IMR-90 (cell line): ENCODE measurements at places on chromosomes 1 and 21.

DNA sequence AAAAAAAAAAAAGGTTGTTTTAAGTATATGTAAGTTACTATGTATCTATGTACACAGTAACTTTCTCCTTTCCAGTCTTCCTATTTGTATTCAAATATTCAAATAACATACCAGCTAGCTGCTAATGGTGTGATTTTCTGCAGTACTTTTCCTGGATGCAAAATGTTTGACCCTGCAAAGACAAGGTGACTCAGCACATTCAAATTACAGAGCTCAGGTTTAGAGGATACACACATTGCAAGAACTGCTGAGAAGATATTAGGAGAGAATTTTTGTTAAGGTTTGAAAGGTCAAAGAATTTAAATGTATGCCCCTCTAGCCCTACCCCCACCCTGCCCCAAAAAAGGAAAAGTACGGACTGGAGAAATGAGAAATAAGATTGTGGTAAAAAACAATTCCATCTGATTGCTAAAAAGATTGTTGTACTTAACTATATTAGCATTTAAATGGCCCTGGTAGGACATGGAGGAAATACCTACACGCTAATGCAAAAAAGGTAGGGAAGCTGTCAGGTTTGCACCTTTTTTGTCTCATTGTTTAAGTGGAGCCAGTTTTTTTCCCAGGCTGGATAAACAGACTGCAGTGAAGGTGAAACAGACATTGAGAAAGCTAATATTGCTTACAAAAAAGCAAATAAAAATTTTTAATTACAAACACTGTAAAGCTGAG is 45.6 kb downstream of the ZNF281 start:
- H3K27ac ChIP-seq, result no peak overlapping the region
- H3K27me3 ChIP-seq, result no peaks in the 10 kb centered on the region
- H3K4me3 ChIP-seq, result no peak overlapping the region

- no peaks in the 10 kb centered on the region for H3K36me3 ChIP-seq
- no peaks in the 10 kb centered on the region for H3K27me3 ChIP-seq
- no peak overlapping the region for H3K4me3 ChIP-seq
- H3K27ac ChIP-seq, result no peak overlapping the region
- H3K4me1 ChIP-seq, result no peaks in the 10 kb centered on the region
- no peak for DNase-seq
Observed at GRCh38 chr1:52834798-52835197, 7.8 kb upstream of the ZYG11A start.

GRCh38 chr21:39317134-39318090 is 4.0 kb upstream of the BRWD1 start:
- H3K36me3 ChIP-seq, result no peaks in the 10 kb centered on the region
- H3K4me3 ChIP-seq, result no peak overlapping the region
- H3K27me3 ChIP-seq, result no peaks in the 10 kb centered on the region
- H3K27ac ChIP-seq, result no peak overlapping the region
- DNase-seq, result no peak

- no peak overlapping the region for H3K4me3 ChIP-seq
- no peaks in the 10 kb centered on the region for H3K36me3 ChIP-seq
- H3K27ac ChIP-seq, result no peak overlapping the region
- no peaks in the 10 kb centered on the region for H3K27me3 ChIP-seq
Observed at GRCh38 chr21:46622226-46622625, 13.2 kb upstream of the PRMT2 start.

DNA sequence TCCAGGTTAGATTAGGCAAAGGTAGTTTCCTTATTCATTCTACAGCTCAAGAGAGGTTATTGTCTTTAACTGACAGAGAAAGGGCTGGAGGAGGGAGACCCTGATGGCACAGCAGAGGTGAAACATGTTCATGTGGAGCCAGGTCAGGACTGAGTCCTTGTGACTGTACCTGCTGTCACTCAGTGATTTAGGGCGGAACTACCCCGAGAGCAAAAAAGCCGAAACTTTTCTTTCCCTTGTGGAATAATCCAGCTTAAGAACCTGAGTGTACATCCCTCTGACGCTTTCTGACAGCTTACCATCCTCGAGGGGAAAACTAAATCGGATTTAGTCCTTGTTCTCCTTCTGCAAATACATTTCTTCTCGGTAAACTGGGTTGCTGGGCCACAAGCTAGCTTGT is 273.2 kb downstream of the BACH1 start:
- no peak overlapping the region for H3K4me3 ChIP-seq
- H3K27me3 ChIP-seq, result no peaks in the 10 kb centered on the region
- H3K36me3 ChIP-seq, result no peaks in the 10 kb centered on the region; the same call in 1 of the 2 replicates
- no peak overlapping the region for H3K27ac ChIP-seq

GRCh38 chr1:63034256-63034655 is 250.3 kb downstream of the ATG4C start:
- no peak overlapping the region for H3K27ac ChIP-seq
- no peaks in the 10 kb centered on the region for H3K36me3 ChIP-seq
- no peak for DNase-seq
- H3K4me1 ChIP-seq, result no peaks in the 10 kb centered on the region

- no peaks in the 10 kb centered on the region for H3K27me3 ChIP-seq
- no peak overlapping the region for H3K27ac ChIP-seq
- H3K4me1 ChIP-seq, result peaks cover 11% of the 10 kb centered on the region
- DNase-seq, result no peak
Observed at GRCh38 chr1:228401782-228402640, 4.6 kb downstream of the TRIM11 start.

GRCh38 chr1:37817481-37817880 is 9.5 kb upstream of the YRDC start:
- peaks cover 3% of the 10 kb centered on the region; the same call in 1 of the 2 replicates for H3K4me1 ChIP-seq
- no peak overlapping the region for H3K27ac ChIP-seq
- no peak overlapping the region for H3K4me3 ChIP-seq
- H3K27me3 ChIP-seq, result no peaks in the 10 kb centered on the region
- peaks cover 39% of the 10 kb centered on the region for H3K36me3 ChIP-seq

GRCh38 chr1:241834733-241835377 is 13.1 kb upstream of the EXO1 start:
- peaks cover 11% of the 10 kb centered on the region for H3K4me1 ChIP-seq
- H3K27me3 ChIP-seq, result no peaks in the 10 kb centered on the region
- DNase-seq, result peak; percentile 79
- H3K4me3 ChIP-seq, result no peak overlapping the region
- H3K36me3 ChIP-seq, result no peaks in the 10 kb centered on the region
- H3K27ac ChIP-seq, result no peak overlapping the region
